ENCODE measurements at places on chromosomes 6 and 20.

DNA sequence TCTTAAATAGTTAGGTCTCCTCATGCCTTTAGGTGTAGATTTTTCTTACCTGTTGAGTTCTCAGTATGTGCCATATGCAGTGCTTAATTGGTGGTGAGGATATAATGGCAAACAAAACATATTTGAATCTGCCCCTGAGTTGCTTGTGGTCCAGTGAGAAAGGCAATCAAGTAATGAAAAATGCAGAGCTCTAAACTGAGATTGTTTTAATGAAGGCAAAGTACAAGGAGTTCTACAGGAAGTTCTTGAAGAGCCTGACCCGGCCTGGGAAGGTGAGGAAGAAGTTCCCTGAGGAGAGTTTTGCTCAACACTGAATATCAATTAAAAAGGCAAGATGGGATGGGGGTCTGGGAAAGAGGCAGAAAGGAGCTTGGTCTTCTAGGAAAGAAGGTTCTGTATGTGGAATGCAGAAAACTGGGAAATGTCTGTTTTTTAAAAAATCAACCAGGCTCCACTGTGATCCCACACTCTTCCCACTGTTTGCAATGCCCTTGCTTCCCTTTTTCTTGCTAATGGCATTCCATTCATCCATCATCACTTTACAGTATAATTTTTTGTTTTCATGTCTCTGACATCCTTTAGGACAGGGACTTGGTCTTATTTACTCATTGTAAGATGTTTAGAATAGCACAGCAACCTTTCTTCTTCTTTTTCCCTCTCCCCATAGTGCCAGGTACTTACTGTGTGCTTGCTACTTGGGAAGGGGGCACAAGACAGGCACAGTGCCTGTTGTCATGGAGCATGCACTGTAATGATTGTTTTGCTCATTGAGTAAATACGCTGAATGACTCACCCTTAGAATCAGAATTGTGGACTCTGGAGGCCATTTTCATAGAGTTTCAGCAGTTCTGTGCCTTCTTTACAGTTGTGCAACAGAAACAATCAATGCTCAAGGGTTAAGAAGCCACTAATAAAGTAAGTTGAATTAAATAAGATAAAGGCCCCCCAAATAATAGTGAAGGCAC is 64.3 kb downstream of the ANKS1A start:
- no peak for DNase-seq

- DNase-seq = no peak
Observed at GRCh38 chr20:21514553-21515251, 838 bp upstream of the NKX2-2 start.

- peak; percentile 6 for DNase-seq
Observed at GRCh38 chr6:168157272-168158212, 78.5 kb upstream of the FRMD1 start.

GRCh38 chr20:23272176-23273029 is 78.2 kb upstream of the NXT1 start:
- no peak for DNase-seq

DNA sequence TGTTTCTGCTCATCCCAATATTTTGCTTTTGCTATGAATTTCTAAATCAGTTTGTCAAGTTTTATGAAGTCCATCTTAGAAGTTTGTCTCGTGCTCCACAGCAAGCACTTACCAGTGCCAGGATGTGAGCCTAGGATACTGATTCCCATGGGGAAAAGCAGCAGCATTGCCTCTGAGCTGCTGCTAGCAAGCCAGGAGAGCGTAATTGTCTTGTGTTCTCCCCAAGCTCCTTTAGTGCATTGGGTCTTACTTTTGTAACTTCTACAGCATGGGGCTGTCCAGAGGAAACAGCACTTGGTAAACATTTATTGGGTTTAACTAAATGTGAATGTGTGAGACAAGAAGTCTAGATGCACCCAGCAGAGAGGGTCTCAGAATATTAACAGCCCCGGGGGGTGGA is 76.1 kb downstream of the RNF182 start:
- DNase-seq = no peak

DNA sequence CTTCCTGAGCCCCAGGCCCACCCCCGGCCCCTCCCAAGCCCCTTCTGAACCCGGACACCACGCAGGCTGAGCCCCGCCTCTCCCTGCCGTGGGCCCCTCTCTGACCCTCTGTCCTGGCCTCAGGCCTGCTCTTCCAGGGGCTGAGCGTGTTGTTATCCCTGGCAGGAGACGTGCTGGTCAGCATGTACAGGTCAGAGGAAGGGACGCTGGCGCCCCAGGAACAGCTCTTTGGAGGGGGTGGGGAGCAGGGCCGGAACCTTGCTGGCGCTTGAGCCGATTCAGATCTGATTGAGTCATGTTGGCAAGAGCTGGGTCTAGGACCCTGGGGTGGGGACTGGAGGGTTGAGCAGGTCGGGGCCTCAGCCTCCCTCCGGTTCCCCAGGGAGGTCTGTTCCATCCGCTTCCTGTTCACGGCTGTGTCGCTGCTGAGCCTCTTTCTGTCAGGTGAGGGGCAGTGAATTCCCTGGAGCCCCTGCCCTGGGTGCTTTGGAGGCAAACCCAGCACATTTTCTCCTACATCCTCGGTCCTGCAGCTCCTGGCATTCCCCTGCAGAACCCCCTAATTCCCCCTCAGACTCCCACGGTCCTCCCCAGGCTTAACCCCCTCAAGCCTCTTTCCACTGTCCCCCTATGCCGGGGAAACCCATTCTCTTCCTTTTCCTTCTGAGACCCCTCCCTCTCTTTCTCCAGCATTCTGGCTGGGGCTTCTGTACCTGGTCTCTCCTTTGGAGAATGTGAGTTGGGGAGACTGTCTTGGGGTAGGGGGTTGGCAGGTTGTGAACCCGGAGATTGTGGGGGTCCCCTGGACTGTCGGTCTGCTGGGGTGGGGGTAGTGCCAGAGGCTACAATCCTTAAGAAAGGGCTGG is 2.0 kb downstream of the SPAG4 start:
- no peak for DNase-seq

DNA sequence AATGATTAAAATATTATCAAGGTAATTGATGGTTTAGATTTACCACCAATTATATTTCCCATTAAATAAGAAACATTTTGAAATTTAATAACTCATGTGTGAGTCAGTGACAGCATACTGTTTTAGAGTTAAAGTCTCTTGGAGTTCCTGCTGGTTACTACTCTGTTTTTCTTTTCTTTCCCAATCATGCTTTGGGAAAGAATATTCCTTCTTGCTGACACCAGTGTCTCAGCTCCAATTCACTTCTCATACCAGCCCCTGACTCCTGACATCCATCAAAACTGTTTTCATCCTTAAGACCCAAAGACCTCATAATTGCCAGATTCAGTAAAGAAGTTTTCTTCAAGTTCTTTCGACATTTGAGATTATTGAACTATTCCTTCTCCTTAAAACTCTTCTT is 50.3 kb downstream of the AIG1 start:
- no peak for DNase-seq

All from T-helper 2 cell (primary cell).